ENCODE measurements at places on chromosomes 6 and 20.
A peak's percentile ranks its signal among the peaks of the same experiment; 100 is the strongest.

- DNase-seq: no peak
Observed at GRCh38 chr6:40152701-40153436, 218.6 kb upstream of the MOCS1 start.

- peak; percentile 19 for DNase-seq
Observed at GRCh38 chr6:21845018-21845417, 251.5 kb downstream of the SOX4 start.

- peak; percentile 36 for DNase-seq
Observed at GRCh38 chr20:35368666-35369423, 42.9 kb downstream of the UQCC1 start.

DNA sequence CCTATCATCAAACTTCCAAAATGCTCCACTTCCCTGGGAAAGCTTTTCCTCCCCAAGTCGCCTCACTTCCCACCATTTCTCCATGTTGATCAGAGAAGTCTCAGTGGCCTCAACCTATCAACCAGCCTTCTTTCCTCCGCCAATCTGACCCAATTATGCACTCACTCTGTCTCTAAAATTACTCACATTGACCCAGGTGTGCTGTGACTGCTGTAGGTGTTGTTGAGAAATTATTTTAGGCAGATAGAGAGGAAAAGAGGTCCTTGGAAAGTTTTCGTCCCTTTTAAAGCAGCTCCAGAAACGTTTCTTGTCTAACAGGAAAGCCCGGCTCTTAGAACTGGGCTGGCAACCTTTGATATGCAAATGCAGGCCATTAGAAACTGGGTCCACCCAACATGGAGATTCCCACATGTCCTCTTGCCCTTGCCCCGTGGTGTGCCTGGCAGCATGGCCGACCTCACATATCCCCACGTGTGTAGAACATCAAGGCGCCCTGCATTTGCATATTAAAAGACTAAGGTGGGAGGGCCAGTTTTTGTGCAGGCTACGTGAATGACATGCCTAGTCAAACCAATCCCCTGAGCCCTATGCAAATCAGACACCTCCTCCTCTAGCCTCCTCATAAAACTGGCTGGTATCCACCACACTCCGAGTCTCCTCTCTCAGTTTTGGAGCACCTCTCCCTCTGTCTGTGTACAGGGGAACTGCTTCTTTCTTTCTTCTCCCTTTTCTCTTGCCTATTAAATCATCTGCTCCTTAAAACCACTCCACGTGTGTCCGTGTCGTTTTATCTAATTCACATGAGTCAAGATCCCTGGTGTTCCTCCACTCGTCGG, 12.9 kb downstream of the IPCEF1 start:
- peak; percentile 46 for DNase-seq

- DNase-seq: no peak
Observed at GRCh38 chr6:135261872-135262725, 81.0 kb downstream of the MYB start.

GRCh38 chr6:80170433-80170832, 64.0 kb downstream of the BCKDHB start:
- no peak for DNase-seq

DNA sequence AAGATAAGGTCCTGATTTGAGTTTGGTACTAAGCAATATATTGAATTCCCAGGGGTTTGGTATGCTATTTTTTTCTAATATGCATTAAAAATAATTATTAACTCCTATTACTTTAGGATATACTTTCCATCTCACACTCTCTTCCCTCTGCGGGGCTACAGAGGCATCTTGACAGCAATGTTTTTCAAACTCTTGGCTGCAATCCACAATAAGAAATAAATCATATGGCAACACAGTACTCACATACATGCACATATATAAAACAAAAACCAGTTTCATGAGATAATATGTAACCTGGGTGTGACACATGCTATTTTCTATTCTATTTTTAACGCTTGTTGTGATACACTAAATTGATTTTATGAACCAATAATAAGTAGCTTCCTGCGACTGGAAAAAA, 189.5 kb downstream of the UNC5CL start:
- DNase-seq: no peak

GRCh38 chr6:106783640-106784566, 154.5 kb downstream of the QRSL1 start:
- DNase-seq: no peak

DNA sequence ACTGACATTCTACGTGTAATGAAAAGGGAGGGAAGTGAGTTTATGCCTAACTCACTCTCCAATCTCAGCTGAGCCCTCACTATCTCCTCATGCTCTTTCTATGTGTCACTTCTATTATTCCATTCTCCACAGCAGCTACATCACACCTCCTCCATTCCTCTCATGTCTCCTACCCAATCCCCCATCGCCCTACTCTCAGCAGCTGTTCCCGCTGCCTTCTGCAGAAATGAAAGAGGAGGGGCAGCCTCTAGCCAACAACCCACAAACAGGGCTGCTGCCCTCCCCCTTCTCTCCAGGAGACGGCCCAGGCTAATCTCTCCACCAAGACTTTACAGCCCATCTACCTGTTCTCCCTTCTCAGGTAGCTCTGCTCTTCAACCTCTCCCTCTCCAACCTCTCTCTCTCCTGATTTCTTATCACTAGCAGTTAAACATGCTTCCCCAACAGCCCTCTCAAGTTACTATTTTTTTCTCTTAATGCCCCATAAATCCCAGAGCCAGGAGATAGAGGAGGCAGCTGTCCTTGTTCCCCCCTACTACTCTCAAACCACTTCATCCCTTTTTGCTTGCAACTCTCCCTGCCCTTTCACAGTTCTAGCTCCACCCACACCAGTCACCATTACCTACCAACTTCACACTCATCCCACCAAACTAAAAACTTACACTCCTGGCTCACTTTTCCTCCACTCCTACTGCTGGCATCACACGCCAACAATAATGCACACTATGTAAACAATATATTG, 136.5 kb downstream of the BTBD9 start:
- no peak for DNase-seq

GRCh38 chr6:131654326-131654725, 17.2 kb downstream of the ENPP3 start:
- no peak for DNase-seq

DNA sequence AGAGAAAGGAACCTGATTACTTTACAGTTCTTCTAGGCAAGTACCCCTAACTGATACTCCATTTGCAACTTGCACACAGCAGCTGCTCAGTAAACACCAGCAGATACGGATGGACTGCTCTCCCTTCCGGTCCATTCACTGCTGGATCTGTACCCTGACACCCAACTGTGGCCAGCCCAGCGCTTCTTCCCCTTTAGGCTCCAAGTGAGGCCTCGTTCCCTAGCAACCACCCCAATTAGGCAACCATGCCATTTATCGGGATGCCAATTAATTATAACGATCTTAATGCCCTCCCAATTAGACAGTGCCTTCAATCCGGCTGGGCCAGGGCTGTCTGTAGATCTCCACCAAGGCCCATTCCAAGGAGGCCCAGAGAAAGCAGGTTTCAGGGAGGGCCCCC, 3.2 kb downstream of the SULF2 start:
- DNase-seq: no peak

DNA sequence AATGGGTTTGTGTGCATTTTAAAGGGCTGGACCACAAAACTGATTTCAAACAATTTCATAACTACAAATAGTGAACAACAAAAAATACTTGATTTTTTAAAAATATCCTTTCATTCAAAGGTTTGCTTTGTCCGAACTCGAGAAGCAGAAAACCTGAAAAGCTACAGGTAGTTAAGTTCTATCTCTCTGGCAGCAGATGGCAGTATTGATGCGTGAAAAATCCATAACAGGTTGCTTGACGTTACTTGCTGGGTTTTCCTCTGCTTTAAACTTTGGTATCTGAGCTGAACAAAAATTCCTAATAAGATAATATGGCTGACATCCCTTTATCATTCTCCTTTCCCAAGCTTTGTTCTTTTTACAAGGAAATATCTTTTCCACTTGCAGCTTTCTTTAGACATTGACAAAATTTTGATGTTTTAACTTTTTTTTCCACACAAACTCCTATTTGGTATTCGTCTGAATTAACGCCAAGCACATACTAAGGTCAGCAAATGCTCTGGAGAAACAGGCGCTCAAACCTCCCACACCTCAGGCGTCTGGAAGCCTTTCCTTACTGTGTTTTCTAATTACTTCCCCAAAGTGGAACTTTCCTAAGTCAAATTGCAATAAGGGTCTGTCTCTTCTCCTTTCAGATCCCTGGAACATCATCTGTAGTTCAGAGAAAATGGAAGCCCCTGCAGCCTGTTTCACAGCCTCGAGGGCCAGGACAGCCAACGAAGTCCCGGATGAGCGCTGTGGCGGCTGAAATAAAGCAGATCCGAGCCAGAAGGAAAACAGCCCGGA, 50.3 kb upstream of the GFRAL start:
- peak; percentile 71 for DNase-seq

DNA sequence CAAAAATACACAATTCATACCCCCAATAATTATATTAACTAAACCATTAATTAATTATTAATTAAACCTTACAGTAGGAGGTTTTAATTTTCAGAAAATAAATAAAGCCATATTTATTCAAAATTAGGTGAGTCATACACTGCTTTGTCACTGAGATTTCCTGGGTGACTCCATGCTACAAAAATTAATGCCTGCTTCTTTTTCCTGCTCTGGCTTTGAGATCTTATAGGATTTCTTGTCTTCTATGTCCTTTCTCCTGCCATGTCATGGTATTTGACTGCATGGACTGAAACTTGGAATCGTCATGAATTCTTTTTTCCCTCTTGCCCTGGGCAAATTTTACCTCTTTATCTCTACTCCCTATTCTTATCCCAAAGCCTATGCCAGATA, 133.2 kb downstream of the PHACTR1 start:
- DNase-seq: no peak

DNA sequence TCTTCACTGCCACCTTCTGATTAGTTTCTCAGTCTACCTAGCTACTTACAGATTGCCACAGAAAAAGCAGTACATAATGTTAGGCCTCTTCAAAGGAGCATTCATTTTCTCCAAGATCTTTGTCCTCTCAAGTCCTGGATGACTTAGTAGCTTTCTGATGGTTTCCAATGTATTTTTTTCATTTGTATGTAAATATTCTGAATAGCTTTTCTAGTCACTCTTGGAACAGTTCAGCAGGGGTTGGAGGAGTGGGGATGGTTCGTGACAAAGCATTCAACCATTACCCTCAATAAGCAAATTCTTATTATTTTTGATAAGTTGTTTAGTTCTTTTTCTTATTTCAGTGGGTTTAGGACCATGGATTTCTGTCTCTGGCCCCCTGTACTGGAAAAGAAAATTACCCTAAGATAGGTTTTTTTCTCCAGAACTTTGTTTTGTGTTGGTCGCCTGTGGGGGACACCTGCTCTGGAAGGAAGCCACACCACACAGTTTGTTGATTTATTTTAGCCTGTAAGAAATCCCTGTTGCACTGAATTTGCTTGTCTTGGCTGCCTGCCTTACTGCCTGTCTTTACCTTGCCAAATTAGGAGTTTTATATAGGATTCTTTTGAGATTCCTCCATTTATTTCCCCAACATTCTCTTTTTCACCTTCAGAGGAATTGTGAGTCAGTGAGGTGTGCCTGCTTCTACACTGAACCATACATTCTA, 247.9 kb downstream of the RFPL4B start:
- no peak for DNase-seq

- peak; percentile 8 for DNase-seq
Observed at GRCh38 chr6:96468681-96469224, 52.9 kb upstream of the UFL1 start.

GRCh38 chr20:2914160-2914559, 40.9 kb downstream of the PTPRA start:
- no peak for DNase-seq

DNA sequence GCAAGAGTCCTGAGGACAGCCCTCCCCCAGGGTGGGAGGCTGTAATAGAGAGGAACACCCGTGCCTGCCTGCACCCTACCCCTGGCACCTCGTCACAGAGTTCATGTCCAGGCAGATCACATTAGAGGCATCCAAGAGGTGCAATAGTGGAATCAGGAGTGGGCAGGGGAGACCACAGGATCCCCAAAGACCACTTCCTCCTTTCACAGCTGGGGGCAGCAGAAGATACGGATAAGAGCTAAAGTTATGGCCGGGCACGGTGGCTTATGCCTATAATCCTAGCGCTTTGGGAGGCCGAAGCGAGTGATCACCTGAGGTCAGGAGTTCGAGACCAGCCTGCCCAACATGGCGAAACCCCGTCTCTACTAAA, 1.5 kb upstream of the CAPN11 start:
- no peak for DNase-seq

- no peak for DNase-seq
Observed at GRCh38 chr6:97029552-97029951, 105.0 kb downstream of the KLHL32 start.

- no peak for DNase-seq
Observed at GRCh38 chr6:144655376-144655775, 370.2 kb downstream of the UTRN start.

DNA sequence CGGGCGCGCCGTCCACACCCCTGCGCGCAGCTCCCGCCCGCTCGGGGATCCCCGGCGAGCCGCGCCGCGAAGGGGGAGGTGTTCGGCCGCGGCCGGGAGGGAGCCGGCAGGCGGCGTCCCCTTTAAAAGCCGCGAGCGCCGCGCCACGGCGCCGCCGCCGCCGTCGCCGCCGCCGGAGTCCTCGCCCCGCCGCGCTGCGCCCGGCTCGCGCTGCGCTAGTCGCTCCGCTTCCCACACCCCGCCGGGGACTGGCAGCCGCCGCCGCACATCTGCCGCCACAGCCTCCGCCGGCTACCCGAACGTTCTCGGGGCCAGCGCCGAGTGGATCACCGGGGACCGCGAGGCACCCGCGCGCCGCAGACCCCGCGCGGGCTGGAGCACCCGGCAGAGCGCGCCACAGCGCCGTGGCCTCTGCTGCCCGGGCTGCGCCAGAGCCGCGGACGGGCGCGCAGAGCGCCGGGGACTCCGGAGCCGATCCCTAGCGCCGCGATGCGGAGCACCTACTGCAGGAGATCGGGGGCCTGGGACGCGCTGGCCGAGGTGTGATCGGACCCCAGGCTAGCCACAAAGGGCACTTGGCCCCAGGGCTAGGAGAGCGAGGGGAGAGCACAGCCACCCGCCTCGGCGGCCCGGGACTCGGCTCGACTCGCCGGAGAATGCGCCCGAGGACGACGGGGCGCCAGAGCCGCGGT, at the start of gene BMP2:
BMP2 (plus strand) TSS at position 151 of the 692 bp plus-strand sequence. CDS start 2,441 bp downstream, outside the sequence.
- DNase-seq: peak; percentile 87

DNA sequence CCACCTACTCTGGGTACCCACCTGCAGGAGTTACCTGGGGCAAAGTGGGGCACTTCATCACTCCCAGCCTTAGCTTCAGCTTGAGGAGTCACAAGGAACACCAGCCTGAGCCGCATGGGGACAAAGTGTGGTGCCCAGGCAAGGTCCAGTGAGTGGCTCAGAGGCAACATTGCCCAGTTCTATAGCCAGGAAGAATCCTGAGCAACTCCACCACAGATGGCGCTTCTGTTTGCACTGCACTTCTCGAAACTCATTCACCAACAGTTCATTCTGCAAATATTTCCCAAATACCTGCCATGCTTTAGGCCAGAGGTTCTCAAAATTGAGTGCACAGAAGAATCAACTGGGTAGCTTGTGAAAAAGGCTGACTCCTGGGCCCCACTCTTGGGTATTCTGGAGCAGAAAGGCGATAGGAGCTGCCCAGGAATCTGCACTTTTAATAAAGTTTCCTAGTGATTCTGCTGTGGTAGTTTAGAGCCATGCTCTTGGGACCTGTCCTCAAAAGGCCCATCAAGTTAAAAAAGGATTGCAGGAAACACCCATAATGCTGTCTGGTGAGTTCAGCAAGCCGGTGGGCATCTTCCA, 83.1 kb downstream of the VEGFA start:
- DNase-seq: no peak

GRCh38 chr6:160085713-160086505, 35.7 kb upstream of the SLC22A1 start:
- peak; percentile 20 for DNase-seq
